ENCODE measurements at places on chromosomes 3 and 15.

DNA sequence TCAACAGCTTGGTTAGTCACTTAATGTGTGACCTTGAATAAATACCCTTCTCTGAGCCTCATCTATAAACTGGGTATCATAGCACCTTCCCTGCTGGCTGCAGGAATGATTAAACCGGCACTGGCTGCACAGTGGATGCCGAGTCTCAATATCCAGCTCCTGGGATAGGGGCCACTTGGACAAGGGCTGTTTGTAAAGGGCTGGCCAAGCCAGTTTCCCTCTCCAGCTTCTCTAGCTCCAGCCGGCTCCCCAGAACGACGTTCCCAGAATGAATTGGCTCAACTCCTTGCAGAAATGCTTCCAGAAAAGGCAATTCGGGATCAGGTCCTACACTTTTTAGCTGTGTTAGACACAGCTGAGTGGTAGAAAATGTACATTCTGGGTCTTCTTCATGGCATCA lies 58.8 kb downstream of the LSM3 start:
- no peak for DNase-seq

DNA sequence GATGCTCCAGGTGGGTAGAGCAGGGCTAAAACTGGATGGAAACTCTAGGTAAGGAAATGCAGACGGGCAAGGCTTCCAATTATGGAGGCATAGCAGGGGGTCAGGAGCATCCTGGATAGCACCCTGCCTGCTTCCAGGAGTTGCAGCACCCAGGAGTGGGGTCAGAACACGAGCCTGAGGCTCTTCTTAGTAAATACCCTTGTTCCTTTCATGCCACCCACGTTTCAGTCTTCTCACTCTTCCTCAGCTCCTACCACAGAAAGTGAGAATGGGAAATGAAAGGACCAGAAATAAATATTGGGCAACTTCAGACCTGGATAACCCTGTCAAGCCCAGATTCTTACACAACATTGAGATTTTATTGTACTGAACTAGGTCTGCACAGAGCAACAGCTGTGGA lies 16.4 kb downstream of the CCR1 start:
- no peak for DNase-seq

DNA sequence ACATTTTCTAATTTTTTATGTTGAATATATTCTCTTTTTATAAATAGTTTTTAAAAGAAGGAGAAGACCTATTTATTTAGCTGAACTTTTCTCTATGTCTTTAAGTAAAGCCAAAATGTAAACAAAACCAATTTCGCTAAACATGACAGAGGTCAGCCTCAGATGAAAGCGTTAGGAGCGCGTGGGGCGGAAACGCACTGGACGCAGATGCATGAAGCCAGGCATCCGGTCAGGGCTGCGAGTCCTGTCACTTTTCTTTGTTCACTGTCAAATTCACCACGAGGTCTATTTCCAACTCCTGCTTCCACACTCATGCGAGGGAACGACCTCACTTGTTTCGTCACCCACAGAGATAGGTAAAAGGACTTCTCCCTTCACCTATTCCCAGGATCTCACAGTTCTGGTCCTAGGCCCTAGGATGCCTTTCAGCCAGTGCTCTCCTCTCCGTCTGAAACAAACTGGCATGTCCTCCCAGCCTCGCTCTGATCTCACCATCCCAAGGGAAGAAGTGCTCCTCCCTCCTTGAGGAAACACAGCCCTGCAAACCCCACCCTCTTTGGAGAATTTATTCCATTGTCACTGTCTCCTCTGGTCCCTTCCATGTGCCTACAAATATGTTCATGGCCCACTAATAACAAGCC lies 57.9 kb downstream of the ITGB5 start:
- DNase-seq, result no peak

- DNase-seq, result no peak
Measured at GRCh38 chr15:101489599-101490407, at the start of gene PCSK6. TSS of gene PCSK6 (minus strand) at chr15:101489707. CDS start at chr15:101489670, 37 bp downstream.

- no peak for DNase-seq
Measured at GRCh38 chr3:20589275-20589674, 403.3 kb upstream of the SGO1 start.

GRCh38 chr3:194465920-194466570 lies 20.8 kb downstream of the ATP13A3 start:
- no peak for DNase-seq

DNA sequence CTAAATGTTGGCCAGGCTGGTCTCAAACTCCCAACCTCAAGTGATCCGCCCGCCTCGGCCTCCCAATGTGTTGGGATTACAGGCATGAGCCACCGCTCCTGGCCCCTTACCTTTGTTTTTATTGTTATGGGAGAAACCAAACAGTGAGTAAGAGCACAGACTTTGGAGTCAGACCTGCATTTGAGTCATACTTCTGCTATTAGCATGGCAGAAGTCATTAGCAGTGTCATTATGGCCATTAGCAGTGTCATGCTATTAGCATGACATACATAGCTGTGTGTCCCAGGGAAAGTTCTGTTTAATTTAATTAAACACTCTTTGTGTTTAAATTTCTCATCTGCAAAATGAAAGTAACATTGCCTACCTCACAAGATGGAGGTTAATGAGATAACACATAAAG lies 54.8 kb downstream of the SQOR start:
- no peak for DNase-seq

- DNase-seq, result no peak
Measured at GRCh38 chr3:173957646-173958045, 560.1 kb downstream of the NLGN1 start.

DNA sequence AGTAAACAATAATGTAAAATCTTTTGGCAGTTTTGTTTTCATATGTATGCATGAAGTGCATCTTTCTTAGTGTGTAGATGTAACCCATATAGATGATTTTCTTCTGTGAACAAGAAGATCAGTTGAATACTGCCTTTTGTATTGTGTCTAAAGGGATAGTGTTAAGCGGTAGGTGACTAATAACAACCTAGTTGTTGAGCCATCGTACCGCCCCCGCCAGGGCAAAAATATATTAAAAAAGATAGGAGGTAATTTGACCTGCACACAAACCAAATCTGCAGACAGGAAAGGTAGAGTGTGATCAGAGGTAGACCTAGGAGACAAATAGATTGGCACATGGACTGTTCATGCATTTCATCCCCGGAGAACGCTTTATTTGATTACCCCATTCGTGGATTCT lies 3.3 kb upstream of the GMNC start:
- no peak for DNase-seq

GRCh38 chr3:127015282-127016042 lies 32.5 kb downstream of the PLXNA1 start:
- no peak for DNase-seq

GRCh38 chr3:195532345-195532744 lies 10.8 kb downstream of the PPP1R2 start:
- DNase-seq, result no peak

DNA sequence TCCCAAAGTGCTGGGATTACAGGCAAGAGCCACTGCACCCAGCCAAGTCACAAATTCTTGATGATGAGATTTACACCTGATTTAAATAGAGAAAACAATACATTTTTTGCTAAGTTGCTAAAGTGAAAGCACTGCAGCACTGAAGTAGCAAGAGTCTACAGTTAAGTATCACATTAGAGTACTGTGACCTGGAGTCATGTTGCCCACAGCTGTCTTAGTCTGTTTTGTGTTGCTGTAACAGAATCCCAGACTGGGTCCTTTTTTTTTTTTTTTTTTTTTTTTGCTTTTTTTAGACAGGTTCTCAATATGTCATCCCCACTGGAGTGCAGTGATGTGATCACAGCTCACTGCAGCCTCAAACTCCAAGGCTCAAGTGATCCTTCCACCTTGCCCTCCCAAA lies 23.2 kb upstream of the GNB4 start:
- DNase-seq, result no peak

GRCh38 chr3:117518364-117518763 lies 808.8 kb downstream of the TUSC7 start:
- no peak for DNase-seq

DNA sequence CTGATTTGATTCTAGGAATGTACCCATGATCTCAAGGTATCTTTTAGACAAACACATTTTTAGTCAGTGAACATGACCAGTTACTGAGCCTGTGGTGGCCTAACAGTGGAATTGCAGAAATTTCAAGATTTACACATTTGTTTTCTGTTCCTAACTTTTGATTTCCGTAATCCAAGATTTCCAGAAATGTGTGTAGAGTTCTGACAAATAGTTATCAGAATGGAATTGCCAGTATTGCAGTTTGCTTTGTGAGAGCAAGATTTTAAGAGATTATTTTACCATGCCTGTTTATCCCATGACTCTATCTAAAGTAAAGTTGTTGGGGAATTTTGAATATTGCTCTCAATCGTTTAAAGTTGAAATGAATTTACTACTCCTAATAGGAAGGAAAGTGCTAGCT lies 11.7 kb upstream of the UTS2B start:
- no peak for DNase-seq

- no peak for DNase-seq
Measured at GRCh38 chr3:4426782-4427344, 40.2 kb downstream of the SUMF1 start.

- DNase-seq, result no peak
Measured at GRCh38 chr3:168080499-168081170, 15.1 kb downstream of the GOLIM4 start.

DNA sequence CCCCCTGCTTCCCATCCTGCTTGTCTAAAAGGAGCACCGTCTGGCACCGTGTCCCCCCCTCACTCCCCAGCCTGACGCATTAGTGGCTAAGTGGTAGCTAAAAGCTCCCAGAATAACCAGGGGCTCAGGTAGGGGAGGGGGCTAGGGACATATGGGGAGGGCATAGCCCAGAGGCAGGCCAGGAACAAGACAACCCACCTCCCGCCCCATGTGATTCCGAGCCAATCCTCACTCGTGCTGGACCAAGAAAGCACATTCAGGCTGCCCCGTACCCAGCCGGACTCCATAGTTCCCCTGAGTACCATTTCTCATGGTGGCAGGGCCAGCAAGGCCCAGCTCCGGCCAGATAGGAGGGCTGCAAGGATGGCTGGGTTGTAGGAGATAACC lies 11.5 kb downstream of the SEMA7A start:
- no peak for DNase-seq

DNA sequence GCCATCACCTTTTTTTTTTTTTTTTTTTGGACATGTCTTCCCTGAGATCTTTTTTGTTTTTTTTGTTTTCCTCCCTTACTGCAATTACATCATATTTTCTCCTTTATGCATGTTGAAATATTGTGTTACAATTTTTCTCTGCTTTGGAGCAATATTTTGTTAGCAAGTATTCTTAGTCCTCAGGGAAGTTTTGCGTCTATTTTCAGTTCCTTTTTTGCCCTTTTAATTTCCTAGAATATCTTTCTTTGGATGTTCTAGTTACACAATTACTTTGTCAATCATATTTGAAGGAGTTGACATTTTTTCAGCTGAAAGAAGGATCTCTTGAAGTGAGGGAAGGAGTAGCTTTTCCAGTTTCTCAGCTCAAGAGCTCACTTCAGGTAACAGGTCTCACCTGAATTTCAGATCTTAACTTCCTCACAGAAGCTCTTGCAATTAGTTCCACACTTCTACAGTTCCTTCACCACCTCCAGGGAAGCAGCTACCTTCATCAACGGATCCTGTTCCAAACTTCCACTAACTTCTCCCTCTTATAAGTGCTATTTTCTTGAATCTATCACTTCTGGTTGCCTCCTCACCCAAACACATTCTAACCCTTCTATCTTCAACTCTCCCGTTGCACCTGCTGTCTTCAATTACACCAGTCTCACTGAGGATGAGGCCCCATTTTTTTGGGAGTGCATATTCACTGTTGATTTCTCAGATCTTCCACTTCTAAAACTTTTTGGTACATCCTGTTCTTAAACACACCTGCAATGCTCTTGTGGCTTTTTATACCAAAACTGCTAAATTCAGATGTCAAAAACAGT lies 57.8 kb upstream of the CPOX start:
- DNase-seq, result no peak

GRCh38 chr3:194198938-194199337 lies 63.0 kb downstream of the HES1 start:
- no peak for DNase-seq

GRCh38 chr3:177459401-177459800 lies 262.1 kb upstream of the TBL1XR1 start:
- no peak for DNase-seq

DNA sequence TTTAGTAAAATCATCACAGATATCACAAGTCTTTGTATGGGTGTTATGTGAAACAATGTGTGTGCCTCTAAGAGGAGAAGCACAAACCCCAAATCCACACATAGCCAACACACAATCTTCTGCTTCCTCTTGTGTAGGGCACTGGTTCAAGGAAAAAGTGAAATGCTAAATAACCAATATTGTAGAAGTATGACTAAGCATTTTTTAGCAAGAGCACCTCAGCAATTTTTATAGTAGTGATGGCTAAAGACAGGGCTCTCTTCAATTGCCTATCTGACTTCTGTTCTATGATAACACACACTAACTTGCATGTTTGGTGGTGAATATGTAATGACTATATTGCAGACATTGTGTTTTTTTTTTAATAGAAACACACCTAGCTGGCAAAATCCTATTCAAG lies 997.9 kb upstream of the ALCAM start:
- DNase-seq, result no peak

- no peak for DNase-seq
Measured at GRCh38 chr3:178088963-178089362, 447.3 kb upstream of the KCNMB2 start.

GRCh38 chr3:39137435-39137936 lies 15.9 kb downstream of the CSRNP1 start:
- no peak for DNase-seq

DNA sequence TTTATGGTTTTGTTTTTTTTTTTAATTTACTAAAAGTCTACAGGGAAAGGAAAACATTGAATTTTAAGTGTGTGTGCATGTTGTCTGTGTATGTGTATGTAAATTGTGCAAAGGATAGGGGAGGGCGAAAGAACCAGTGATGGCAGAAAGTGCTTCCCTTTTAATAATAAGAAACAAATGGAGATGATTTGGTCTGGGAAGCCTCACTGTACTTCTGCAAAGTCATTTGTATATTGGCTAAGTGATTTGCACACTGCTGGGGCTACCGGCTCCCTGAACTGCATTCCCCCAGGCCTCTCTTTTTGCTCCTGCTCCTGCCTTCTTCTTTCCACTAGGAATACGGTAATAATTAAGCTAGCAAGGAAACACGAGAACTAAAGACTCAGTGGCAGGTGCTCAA lies 101.2 kb downstream of the CD47 start:
- DNase-seq, result no peak

DNA sequence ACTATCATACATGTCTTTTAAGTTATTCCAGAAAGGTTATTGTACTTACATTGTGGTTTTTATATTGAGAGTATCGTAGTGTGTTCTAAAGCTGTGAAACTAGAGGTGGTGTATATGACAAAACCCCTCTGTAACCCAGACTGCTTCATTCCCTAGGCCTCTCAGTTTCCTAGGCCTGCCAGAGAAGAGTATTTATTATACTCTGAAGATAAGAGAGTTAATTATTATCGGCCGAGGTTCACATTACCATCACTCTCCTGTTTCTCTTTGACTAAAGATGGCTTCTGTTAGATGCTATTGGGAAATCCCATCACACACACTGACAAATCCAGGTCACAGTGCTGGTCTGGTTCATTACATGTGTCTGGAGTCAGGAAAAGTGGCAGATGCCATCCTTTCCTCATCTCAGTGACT lies 20.5 kb downstream of the EXOSC7 start:
- DNase-seq, result no peak

GRCh38 chr3:18872466-18872865 lies 275.8 kb upstream of the KCNH8 start:
- no peak for DNase-seq

GRCh38 chr15:93250209-93250608 lies 161.2 kb upstream of the RGMA start:
- no peak for DNase-seq

- DNase-seq, result no peak
Measured at GRCh38 chr15:35992791-35993190, 446.8 kb upstream of the DPH6 start.

GRCh38 chr15:75450307-75451201 lies 936 bp downstream of the SIN3A start:
- DNase-seq, result peak; percentile 96

Measured in stimulated activated CD4-positive, alpha-beta T cell treated with anti-CD3 and anti-CD28 coated beads, Interleukin-15, amount 100 ng/mL, for 48 hours (primary cell).